ENCODE measurements at places on chromosomes 6 and 20. TPM values are rescaled to one million over a fixed set of nuclear protein-coding genes. Genes with fewer than 3 reads are reported as not detected.

Gene PRKN
- total RNA-seq = not detected

DNA sequence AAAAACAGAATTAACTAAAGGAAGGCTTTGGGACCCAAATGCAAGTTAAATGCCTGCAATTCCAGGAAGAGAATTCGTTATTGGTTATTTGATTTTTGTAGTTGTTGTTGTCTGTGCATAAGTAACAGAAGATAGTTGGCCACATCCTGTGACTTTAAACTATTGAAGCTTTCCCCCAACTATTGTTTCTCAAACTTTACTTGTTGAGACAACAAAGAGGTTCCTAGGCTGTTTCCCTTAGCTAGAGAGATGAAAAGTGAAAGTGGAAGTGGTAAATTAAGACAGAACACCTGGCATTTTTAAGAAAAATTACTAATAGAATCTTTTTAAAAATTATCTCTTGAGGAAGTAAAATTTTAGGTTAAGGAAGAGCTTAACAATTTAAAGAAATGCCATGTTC lies 525.2 kb downstream of the PKHD1 start:
- no peaks in the 10 kb centered on the region for H3K36me3 ChIP-seq
- no peak overlapping the region for H3K4me3 ChIP-seq
- H3K4me1 ChIP-seq = no peaks in the 10 kb centered on the region
- peak; percentile 19 for DNase-seq
- no peaks in the 10 kb centered on the region for H3K27me3 ChIP-seq

- DNase-seq = no peak
- no peaks in the 10 kb centered on the region for H3K27me3 ChIP-seq
- H3K27ac ChIP-seq = no peak overlapping the region
- no peaks in the 10 kb centered on the region for H3K36me3 ChIP-seq
These were observed 44.8 kb downstream of the RIPOR3 start for GRCh38 chr20:50646483-50646996.

DNA sequence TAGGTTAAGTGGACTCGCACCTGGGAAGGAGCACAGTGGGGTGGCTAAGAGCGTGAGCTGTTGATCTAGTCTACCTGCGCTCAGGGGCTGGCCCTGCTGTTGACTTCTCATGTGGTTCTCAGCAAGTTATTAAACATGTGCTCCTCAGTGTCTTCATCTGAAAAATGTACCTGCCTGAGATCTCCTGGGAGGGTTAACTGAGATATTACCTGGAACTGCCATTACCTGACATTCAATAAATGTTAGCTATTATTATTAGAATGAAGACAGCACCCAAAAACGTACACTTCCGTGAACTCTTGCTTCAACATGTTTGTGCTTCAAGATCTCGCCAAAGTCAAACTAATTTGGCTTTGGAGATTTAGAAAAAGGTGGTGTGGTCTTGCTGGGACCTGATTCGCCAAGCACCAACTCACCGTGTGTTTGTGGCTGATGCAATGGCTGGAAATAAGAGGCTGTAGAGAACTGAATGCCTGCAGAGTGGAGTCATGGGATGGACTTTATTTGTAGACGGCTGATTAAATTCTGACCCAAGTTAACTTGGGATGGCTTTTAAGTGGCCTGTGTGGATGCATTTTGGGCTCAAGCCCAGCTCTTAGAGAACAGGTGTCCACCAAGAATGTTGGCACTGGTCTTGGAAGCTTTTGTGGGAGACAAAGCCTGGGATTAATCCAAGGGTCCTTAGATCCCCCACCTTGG lies 692.9 kb downstream of the QKI start:
- H3K27ac ChIP-seq = no peak overlapping the region
- H3K4me1 ChIP-seq = no peaks in the 10 kb centered on the region
- no peak overlapping the region for H3K4me3 ChIP-seq
- H3K27me3 ChIP-seq = no peaks in the 10 kb centered on the region
- H3K36me3 ChIP-seq = no peaks in the 10 kb centered on the region
- no peak for DNase-seq

- H3K4me3 ChIP-seq = no peak overlapping the region
- H3K4me1 ChIP-seq = peaks cover 7% of the 10 kb centered on the region
- no peak for DNase-seq
These were observed 242.3 kb downstream of the TMEM242 start for GRCh38 chr6:157080986-157081391.

DNA sequence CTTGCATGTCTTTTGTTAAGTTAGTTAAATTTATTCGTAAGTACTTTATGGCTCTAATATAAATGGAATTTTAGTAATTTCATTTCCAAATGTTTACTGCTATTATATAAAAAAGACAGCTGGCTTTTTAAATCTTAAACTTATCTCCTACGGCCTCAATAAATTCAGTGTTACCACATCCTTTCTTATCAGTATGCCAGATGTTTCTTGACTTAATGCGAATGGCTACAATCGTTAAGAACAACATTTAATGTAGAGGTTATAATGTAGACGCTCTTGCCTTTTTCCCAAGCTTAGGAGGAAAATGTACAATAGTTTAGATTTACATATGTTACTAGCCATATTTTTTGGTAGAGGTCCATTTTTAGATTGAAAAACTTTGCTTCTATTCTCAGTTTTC lies 659.4 kb downstream of the TENT5A start:
- H3K4me1 ChIP-seq = no peaks in the 10 kb centered on the region
- H3K36me3 ChIP-seq = no peaks in the 10 kb centered on the region
- no peak overlapping the region for H3K4me3 ChIP-seq
- no peak overlapping the region for H3K27ac ChIP-seq
- no peak for DNase-seq

GRCh38 chr20:13486694-13487093 lies 152.0 kb downstream of the TASP1 start:
- H3K4me3 ChIP-seq = no peak overlapping the region
- H3K36me3 ChIP-seq = no peaks in the 10 kb centered on the region
- no peaks in the 10 kb centered on the region for H3K27me3 ChIP-seq
